ENCODE measurements at places on chromosomes 7 and 10.

DNA sequence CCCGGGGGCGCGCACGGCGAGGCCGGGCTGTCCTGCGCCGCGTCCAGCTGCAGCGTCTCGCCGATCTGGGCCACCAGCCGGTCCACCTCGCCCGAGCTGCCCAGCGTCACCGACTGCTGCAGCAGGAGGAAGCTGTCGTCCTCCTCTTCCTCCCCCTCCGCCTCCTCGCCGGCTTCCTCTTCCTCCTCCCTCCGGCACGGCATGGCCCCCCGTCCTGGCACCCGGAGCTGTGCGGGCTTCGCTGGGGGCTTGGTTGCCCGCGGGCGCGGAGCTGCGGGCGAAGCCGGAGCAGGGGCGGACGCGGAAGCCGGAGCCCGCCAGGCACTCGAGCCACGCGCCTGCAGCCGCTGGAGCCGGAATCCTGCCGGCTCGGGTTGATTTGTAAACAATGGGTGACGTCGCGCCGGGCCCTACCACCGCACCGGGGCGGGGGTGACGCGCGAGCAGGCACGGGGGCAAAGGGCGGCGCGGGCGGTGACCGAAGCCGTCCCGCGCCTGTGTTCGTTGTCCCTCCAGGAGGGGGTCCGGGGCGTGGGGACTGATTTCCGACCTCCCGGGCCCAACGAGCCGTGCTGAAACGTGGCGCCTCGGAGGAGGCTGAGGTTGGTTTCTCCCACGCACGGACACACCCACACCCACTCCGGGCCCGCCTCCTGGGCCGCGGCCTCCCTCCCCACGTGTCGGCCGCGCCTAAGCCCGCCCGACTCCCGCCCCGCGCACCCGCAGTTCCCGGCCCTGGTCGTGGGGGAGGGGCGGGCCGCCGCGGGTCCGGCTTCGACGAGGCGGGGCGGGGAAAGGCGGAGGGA, at the start of gene FRAT2:
Gene FRAT2 (minus strand): TSS at position 360 of the 806 bp plus-strand sequence. CDS start 157 bp downstream, at position 203.
- DNase-seq: peak; percentile 98

- peak; percentile 44 for DNase-seq
These were observed 25.9 kb downstream of the ST8SIA6 start for GRCh38 chr10:17428351-17429097.

DNA sequence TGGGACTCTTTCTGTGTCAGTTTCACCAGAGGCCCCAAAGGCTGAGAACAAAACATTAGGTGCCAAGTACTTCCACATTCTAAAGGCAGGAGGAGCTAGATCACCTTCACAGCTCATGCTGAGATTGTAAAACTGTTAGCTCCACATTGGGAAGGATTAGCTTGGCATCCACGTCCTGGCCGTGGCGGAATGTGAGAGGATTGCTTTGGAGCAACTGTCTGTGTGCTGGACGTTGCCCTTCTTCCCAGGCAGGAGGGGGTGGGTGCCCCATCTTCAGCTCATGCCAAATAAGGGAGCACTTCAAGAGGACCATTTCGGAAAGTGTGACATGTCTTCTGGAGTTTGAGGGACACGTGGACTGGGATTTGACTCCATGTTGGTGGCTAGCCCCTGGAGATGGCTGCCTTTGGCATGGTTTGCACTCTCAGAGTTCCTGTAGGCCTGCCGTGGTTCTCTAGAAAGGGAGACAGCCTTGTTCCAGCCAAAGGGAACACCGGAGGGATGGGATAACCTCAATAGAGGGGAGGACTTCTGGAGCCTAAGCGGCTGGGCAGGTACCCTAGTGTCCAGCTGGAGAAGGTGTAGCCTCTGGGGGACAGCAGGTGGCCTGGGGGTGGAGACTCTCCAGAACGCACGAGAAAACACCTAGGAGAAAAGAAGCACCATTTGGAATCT, 19.9 kb upstream of the FMC1 start:
- no peak for DNase-seq

GRCh38 chr7:48111596-48111995, 22.5 kb downstream of the UPP1 start:
- no peak for DNase-seq

DNA sequence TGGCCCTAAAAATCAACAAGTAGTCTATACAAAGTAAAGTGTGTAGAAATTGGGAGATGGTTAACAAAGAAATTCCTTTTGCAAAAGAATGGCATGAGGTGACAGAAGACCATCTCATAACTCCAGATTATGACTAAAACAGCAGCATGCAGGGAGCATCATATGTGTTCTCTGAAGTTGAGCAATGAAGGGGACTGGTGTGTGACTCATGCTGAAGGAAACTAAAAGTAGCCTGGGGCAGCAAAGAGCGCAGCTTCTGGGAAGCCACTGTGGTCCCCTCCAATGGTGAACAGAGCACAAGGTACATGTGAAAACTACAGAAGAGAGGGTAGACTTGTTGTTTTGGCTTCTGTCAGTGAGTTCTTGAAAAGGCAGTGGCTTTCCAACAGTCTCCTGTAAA, 133.4 kb downstream of the MACC1 start:
- no peak for DNase-seq

- no peak for DNase-seq
These were observed 268.4 kb downstream of the GPR37 start for GRCh38 chr7:124497176-124497575.
